ENCODE measurements at places on chromosomes 6 and 20.
A peak's percentile ranks its signal among the peaks of the same experiment; 100 is the strongest.

DNA sequence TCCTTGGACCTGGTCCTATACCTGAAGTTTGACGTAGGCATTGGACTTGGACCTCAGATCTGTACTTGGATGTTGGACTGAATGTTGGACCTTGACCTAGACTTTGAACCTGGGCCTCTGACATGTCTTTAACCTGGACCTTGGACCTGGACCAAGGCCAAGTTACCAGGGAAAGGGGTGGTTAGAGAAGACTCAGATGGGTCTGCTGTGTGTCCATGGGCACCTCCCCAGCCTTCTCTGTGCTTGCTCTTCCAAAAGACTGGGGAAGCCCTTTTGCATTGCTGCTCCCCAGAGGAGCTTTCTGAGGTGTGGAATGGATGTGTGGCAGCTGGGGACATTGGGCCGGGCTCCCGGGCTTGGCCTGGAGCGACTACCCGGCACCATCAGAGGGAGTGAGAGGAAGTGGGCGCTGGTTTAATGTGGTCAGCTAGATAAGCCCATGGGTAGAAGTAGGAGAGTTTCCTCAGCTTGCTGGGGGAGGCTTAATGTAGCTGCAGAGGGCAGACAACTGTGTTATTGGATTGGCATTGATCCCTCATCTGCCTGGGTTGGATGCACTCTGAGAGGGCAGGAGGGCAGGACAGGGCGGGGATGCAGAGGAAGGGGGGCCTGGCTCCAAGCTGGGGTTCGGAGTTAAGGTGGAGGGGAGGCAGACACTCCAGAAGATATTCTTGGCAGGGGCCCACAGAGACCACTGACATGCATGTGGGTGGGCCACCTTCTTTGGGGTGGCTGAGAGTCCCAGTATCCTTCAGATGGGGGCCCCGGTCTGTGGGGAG, 4.2 kb downstream of the SCRT2 start:
- DNase-seq, result no peak

- no peak for DNase-seq
Observed at GRCh38 chr6:133945158-133945557, 7.9 kb upstream of the TBPL1 start.

- DNase-seq, result no peak
Observed at GRCh38 chr20:36121981-36122930, 32.3 kb upstream of the EPB41L1 start.

- no peak for DNase-seq
Observed at GRCh38 chr6:148479497-148479896, 136.9 kb downstream of the SASH1 start.

DNA sequence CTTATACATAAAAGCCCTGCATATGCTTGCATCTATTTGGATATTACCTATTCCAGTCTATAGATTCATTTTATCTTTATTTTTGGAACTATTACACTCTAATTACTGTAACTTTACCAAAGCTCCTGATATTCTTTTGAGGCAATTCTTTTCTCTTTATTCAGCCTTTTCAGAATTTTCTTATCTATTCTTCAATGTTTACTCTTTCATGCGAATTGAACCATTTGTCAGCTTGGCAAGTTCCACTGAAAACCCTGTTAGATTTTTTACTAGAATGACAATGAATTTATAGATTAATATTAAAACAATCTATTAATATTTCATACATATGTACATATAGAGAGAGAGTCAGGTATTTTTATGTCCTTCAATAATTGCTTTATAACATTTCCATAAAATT, 554 bp upstream of the MEP1A start:
- no peak for DNase-seq

DNA sequence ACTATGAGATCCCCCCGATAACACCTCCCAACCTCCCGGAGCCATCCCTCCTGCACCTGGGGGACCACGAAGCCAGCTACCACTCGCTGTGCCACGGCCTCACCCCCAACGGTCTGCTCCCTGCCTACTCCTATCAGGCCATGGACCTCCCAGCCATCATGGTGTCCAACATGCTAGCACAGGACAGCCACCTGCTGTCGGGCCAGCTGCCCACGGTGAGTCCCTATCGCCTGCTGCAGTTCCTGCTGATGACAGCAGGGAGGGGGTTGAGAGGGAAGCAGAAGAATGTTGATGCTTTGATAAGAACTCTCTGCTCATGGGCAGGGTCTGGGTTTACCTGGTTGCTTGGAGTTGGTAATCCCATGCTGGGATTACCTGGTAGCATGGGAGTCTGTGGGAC, 91.9 kb downstream of the TOX2 start:
- no peak for DNase-seq

- no peak for DNase-seq
Observed at GRCh38 chr20:51262240-51262639, 239.3 kb upstream of the KCNG1 start.

DNA sequence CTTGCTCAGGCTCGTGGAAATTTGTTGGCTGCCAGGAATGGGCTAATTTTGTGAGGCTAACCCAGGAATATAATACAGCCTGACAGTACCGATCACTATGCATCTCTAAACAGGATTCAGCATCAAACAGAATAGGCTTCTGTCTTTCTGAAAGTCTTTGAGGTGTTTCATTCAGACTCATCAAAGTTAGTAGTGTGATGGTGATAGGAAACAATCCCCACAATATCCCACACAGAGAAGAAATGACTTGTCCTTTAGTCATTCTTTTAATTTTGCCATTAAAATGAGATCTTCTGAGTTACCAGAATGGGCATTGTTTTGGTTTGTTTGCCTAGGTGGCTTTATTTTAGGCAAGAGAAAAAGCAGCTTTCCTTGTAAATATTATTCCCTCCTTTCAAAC, 54.3 kb downstream of the FAM229B start:
- no peak for DNase-seq

DNA sequence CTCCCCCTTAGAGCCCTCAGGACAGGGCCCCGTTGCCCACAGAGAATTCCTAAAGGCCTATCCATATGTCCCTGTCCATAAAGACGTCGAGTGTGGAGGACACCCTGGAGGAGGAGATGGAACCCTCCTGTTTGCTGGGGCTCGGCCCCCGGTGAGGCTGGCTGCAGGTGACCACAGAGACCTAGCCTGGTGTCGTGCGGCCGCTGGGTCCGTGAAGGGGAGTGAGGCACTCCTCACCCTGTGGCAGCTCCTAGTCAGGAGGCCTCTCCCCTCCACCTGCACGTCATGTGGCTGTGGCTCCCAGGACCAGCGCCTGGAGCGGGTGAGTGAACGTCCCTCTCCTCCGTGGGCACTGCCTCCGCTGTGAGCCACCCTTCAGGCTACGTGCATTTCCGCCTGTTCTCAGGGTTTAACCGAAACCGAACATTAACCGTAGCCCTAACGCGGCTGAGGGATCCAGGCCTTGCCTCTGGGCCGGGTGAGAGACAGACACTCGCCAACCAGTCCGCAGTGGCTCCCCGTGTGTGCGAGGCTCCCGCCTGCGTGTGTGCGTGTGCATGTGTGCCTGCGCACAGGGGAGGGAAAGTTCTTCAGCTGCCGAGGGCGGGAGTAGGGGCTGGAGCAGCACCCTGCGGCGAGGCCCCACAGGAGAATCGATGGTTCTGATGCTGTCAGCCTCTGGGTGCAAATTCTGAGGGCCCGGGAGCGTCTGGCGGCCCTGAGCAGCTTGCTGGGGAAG, 5.9 kb upstream of the TCEA2 start:
- DNase-seq, result peak; percentile 60

DNA sequence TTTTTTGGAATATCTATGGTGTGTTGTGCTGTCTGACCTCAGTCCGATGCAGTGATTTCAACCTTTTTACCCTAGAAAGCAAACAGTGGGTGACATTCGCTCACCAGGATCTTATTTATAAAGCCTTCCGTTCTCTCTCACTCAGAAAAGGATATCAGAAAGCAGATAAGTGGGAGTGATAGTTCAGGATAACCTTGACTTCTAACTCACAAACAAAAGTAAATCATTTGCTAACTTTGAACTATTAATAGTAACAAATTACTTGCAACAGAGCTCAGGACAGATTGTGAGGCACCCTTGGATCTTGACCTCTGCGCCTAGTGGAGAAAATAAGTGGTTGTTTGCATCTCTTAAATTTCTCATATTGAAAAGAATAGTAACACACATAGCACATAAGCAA, 637.1 kb upstream of the CITED2 start:
- no peak for DNase-seq

GRCh38 chr6:150767571-150768018, 97.9 kb upstream of the MTHFD1L start:
- no peak for DNase-seq

GRCh38 chr20:20992277-20992676, 113.9 kb downstream of the LINC00237 start:
- no peak for DNase-seq

DNA sequence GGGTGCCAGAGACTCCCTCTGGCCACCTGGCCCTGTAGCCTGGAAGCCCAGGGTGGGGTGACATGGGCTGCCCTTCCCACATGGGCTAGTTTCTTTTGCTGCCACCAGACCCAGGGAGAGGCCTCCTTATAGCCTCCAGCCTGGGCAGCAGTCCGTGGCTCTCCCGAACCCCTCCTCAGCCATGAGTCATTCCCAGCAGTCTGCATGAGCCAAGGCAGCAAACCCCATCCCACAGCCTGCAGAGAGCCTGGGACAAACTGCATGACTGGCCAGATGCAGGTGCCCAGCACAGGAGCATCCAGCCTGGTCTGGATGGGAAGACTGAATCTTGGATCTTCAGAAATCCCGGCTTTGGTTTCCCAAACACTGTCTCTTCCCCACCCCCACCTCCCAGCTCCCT, 75.7 kb downstream of the MRPL14 start:
- no peak for DNase-seq

DNA sequence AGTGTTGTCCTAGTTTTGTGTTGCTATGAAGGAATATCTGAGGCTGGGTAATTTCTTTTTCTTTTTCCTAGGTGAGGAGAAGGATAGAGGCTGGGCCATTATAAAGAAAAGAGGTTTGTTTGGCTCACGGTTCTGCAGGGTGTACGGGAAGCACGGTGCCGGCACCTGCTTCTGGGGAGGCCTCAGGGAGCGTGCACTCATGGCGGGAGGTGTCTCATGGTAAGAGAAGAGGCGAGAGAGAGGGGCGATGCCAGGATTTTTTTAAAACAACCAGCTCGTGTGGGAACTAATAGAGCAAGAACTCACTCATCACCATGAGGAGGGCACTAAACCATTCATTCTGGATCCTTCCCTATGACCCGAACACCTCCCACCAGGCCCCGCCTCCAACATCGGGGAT, 14.2 kb upstream of the NPBWR2 start:
- DNase-seq, result no peak
